ENCODE measurements at places on chromosomes 5 and 9.

DNA sequence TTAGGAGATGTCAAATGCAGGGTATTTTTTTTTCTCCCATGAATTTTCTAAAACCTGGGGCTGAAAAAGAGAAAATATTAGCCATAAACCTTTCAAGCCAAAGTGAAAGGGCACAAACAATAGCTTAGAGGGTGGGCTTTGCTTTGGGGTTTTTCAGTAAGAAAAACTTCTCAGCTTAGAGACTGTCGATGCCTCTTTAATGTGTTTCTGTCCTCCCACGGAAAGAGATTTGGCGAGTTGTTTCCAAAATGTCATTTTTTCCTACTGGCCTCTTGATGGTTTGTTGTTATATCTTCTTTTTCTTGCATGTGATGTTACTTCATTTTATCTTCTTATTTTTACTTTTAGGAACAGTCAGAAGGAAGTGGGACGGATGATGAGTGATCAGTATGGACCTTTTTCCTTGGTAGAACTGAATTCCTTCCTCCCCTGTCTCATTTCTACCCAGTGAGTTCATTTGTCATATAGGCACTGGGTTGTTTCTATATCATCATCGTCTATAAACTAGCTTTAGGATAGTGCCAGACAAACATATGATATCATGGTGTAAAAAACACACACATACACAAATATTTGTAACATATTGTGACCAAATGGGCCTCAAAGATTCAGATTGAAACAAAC, 177.3 kb downstream of the SMARCA2 start:
- no peak for DNase-seq

DNA sequence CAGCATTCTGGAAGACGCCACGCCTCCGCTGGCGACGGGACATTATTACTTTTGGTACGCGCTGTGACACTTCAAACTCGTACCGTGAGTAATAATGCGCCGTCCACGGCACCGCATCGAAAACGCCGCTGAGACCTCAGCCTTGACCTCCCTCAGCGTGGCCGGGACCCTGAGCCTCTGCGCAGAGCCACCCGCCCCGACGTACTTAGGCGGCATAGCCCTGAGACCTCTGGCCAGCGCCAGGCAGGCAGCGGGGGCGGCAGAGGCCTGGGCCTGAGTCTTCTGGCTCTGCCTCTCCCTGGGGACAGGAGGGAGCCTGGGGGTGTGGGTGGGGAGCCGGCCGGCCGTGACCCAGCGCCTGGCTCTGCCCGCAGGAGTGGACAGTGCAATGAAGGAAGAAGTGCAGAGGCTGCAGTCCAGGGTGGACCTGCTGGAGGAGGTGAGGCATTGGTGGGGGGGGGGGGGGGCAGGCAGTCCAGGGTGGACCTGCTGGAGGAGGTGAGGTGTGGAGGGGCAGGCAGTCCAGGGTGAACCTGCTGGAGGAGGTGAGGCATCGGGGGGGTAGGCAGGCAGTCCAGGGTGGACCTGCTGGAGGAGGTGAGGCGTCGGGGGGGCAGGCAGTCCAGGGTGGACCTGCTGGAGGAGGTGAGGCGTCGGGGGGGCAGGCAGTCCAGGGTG, 8.0 kb downstream of the EGFL7 start:
- DNase-seq: no peak

GRCh38 chr5:121273833-121274433, 577.7 kb upstream of the FTMT start:
- DNase-seq: no peak

DNA sequence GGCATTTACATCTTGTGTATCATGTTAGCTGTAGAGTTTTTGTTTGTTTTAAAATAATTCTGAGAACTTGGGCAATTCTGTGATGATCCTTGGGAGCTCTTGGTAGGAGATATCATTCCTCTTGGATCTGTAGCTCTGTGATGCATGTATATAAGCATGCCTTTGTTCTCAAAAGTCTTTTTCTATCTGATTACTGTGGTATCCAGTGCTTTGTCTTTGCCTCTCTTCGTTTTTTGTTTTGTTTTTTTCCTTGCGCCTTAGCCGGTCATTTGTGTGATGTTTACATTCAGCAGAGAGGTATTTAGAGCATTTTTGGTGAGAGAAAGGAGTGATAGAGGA, 110.0 kb downstream of the PAM start:
- DNase-seq: no peak

DNA sequence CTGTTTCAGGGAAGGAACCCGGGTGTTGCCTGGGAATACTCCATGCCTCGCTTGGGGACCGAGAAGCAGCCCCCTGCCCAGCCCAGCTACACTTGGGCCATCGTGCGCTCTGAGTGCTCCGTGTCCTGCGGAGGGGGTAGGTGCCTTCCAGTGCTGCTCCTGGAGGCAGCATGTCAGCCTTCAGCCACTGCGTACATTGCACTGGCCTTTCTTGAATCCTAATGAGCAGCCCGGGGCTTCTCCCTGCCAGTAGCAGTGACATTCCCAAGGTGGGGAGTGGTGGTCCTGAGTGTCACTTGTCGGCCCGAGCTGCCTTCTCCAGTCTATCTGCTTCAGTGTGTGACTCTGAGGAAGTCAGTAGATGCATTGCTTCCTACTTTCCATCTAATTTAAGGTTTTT, 101.9 kb downstream of the ADAMTS16 start:
- DNase-seq: no peak

DNA sequence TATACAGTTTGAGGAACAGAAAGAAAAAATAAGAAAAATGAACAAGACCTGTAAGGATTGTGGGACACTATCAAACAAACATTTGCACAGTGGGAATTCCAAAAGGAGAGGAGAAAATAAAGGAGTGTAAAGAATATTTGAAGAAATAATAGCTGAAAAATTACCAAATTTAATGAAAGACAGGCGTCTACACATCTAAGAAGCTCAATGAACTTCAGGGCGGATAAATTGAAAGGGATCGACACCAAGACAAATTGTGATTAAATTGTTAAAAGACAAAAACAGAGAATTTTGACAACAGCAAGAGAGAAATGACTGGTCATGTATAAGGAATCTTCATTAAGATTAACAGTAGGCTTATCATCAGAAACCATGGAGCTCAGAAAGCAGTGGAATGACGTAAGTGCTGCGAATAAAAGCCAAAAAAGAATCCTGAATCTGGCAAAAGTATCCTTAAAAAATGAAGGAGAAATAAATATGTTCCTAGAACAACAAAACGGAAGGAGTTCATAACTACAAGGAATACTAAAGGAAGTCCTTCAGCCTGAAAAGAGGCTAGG, 3.5 kb upstream of the SLC38A9 start:
- no peak for DNase-seq

- DNase-seq: no peak
Measured at GRCh38 chr5:172860520-172861443, 26.7 kb downstream of the ERGIC1 start.

DNA sequence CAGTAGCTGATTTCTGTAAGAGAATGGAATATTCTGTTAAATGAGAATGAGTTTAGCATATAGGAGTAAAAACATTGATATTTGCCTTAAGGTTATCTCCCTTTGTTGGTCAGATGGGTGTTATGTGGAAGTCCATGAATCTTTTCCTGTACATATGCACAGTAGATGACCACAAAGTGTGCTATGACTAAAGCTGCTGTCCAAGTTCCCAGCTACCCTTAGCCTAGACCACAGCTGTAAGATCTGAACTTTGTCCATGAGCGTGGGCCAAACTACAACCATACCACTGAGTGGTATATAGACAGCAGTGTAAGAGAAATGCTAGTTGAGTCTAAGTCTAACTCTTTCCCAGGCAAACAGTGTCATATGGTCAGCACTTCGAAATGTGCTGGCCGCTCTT, 48.8 kb downstream of the CD180 start:
- DNase-seq: no peak
